NCI-H187 (cell line): ENCODE measurements at places on chromosomes 13 and 19.

DNA sequence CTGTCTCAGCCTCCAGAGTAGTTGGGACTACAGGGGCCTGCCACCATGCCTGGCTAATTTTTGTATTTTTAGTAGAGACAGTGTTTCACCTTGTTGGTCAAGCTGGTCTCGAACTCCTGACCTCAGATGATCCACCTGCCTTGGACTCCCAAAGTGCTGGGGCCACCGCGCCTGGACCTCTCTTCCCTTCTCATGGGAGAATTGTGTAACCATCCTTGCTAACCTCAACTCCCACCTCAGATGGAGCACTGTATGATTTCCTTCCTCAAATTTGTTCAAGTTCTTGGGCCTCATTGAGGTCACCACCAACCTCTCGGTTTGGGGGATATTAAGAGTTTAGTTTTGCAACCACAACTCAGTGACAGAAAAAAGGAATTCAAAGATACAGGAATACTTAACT lies 10.7 kb downstream of the LILRA5 start:
- DNase-seq, result no peak

- DNase-seq, result no peak
These were observed 17.6 kb downstream of the ZNF296 start for GRCh38 chr19:45058622-45059159.

DNA sequence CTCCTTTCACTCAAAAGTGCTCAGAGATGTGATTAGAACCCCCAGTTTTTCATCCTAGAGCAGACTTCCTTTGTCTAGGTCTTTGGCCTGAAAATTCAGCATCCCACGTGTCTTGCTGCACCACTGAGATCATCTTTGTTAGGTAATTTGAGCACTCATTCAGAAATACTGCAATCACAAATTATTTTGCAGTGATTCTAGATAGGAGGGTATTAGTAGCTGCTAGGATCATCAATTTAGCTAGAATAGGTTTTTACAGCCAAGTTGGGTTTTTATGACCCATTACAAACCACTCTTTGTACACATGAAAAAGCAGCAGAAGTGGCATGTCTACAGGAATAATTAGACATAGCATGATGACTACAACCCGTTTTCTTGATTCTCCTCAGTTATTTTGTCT lies 219.6 kb downstream of the GPC6 start:
- DNase-seq, result no peak

GRCh38 chr13:39201180-39201579 lies 162.9 kb downstream of the NHLRC3 start:
- DNase-seq, result no peak

GRCh38 chr19:21698215-21698614 lies 69.2 kb downstream of the ZNF100 start:
- DNase-seq, result no peak

DNA sequence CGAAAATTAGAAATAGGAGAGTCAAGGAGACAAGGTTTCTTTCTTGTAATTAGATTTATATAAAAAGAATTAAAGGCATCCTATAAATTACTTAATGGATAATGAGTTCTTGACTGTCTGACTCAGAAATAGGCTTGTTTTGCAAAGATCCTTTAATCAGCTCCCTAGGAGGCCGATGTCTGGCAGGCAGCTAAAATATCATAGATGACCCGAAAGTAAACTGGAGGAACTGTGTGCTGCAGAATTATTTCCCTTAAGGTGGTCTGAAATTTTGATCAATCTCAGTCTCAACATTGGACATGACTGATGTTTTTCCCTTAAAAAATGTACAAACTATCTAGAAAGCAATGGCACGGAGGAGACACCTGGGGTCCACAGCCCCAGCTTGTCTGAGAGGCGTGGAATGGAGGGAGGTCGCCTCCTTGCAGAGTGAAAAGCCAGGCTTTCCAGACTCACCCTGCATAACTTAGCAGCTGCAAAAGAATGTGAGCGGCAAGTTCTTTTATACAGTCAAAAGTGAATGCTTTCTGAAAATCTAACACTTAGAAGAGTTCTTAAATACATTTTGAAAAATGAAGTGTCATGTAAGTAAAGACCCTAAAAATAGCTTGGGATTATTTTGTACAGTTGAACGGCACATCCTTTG lies 44.8 kb downstream of the MBNL2 start:
- no peak for DNase-seq

DNA sequence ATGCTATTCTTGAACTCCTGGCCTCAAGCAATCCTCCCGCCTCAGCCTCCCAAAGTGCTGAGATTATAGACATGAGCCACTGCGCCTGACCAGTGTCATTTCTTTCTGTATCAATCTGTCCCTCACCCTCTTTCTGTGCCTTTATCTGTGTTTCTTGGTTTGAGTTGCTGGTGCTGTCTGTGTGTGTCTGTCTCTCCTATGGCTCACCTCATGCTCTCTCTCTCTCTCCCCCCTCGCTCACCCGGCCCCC lies 9.9 kb downstream of the IRF2BP1 start:
- DNase-seq, result no peak

DNA sequence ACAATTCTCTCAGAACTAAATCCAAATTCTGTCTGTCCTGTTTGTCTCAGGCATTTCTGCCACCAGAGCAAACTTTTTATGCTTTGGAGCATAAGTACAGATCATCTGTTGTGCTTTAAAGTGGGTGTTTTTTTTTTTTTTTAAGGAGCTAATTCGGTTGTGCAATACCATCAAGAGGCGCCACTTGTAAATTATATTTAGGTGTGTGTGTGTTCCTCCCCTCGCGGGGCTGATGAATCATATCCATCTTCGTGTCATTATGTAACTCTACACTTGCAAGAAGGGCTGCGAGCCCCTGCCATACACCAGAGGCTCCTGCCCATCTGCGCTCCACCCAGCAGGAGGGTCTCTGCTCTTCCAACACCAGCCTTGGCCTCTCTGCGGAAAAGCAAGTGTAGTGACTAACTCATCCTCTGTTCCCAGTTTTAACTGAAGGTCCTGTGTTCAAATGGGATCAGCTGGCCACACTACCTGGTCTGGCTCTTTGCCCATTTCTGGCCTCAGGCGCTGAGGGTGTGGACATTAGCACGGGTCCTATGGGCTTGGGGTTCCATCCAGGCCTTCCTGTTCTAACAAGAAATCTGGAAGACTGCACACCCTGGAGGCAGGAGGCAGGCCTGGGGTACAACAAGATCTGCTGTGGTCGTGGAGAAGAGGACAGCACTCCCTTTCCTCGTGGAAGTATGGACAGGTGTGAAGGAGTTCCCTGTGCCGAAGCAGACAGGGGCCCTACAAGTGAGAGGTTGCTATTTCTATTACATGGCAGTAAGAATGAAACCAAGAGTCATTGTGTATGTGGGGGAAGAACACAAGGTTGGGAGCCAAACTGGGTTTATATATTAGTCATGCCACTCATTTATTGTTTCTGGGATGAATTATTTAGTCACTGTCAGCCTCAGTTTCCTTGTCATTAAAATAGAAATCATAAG lies 96.1 kb upstream of the MBNL2 start:
- peak; percentile 41 for DNase-seq

DNA sequence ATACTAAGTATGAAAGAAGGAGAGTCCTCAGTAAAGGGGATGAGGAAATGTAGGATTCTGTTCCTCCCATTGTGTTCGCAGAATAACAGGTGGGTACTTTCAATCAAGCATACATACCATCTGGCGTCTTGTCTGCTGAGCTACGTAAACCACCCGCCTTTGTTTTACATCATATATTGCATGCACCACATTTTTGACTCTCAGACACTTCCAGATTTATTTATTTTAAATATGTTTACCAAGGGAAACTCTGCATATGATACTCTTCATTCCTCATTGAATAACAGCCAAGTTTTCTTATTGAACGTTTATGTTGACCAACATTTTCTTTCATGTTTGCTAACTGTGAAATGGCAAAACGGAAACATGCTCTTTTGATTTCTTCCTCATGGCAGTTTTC lies 174.1 kb downstream of the FGF14 start:
- DNase-seq, result no peak

DNA sequence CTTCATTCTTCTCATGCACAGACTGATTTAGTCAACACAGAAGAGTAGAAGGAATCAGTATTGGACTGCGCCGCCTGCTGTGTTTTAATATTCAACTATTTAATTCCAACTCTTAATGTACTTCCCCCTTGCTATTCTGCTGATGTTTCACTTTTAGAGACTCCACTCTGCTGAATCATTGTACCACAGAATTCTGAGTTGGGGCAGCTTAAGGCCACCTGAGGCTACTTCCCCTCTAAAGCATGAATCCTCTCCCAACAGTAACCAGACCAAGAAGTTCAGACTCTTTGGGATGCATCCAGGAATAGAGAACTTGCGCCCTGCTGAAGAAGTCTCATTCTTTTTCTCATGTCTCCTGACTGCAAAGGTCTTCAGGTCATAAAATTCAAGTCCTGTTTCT lies 708.8 kb downstream of the UQCRFS1 start:
- no peak for DNase-seq

DNA sequence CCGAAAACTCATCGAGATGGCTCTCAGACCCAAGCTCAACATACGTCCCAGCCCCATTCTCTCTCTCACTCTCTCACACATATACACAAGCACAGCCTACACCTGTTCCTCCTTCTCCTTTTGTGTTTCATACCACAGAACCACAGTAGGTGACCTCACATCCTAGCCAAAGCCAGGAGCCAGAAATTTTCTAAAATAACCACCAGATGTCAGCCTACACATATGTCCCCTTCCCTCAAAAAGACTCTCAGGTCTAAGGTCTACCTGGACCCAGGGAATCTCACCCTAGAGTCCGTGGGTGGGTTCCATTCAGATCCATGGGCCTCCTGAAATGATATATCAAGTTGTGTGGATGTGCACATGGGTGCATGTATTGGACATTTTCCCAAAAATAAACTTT lies 104.2 kb upstream of the IPO5 start:
- DNase-seq, result no peak

DNA sequence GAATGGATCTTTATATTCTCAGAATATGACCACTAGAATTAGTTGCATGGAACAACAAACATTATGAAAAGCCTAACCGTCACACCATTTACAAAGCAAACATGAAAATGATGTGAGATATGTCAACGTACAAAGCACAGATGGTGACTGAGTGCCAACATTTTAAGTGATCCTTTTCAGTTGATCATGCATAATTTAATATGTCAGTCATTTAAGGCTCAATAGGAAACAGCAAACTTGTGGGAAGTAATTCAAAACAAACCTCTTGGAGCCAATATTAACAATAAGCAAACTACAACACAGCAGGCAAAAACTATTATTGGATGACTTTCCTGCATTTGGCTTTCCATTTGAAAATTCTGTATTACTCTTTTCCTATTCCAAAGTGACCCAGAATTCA lies 277.6 kb downstream of the SLITRK6 start:
- no peak for DNase-seq

- DNase-seq, result no peak
These were observed 13.4 kb downstream of the MBD3L2B start for GRCh38 chr19:7007859-7008258.

DNA sequence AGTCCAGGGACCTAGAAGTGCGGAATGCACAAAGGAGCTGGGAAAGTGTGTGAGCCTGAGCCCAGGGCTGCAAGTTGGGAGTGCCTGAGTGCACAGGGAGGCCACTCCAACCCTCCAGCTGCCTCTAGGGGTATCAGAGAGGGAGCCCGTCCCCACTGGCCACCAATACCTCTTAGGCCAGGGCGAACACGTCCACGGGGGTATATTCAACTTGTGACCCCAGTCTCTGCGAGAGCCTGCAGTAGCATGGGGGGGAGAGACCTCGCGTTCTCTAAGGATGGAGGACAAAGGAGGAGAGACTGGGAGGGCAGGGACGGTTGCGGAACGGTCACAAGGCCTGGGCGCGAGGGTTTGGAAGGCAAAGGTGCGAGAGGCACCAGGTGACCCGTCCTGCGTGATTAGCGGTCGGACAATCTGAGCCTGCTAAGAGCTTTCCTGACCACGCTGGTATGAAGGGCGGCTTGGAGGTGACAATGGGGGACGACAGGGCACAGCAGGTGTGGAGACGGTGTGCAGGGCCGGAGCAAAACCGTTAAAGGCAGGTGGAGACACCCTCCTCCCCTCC lies 676 bp downstream of the CD320 start:
- DNase-seq, result no peak

DNA sequence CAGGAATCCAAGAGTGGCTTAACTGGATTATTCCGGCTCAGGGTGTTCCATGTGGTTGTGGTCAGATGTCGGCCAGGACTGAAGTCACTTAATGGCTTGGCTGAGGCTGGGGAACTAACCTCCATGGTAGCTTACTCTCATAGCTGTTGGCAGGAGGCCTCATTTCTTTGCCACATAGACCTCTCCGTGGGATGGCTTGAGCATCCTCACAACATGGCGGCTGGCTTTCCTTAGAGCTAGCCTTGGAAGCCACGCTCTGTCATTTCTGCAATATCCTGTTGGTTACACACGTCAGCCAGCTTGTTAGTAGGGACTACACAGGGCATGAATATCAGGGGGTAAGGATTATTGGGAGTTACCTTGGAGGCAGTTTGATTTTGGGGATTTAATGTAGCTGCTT lies 5.1 kb downstream of the CRX start:
- no peak for DNase-seq

GRCh38 chr19:38093587-38093986 lies 130.4 kb downstream of the DPF1 start:
- no peak for DNase-seq

- DNase-seq, result no peak
These were observed 4.7 kb downstream of the RASA3 start for GRCh38 chr13:114127473-114128347.

- no peak for DNase-seq
These were observed 89.7 kb downstream of the HSPH1 start for GRCh38 chr13:31072041-31072440.

- no peak for DNase-seq
These were observed 85.9 kb upstream of the VSTM2B start for GRCh38 chr19:29439688-29440550.

DNA sequence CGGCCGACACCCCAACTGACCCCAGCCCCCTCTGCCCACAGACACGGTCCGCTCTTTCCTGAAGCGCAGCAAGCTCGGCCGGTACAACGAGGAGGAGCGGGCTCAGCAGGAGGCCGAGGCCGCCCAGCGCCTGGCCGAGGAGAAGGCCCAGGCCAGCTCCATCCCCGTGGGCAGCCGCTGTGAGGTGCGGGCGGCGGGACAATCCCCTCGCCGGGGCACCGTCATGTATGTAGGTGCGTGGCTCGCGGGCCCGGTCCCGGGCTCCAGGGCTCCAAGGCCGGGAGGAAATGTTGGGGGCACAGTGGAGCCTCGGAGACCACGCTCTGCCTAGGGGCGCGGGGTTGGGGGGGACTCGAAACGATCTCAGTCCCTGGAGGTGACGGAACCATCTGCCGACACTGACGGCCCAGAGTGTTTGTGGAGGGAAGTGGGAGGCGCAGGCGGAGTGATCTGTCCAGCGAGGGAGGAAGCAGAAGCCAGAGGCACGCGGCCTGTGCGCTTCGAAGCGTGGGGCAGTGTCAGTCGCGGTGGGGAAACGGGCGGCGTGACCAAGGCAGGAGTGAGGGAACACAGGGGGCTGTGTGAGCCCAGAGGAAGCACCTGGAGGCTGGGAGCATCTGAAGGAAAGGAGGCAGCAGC lies 6.3 kb downstream of the TBCB start:
- DNase-seq, result no peak

- DNase-seq, result no peak
These were observed 22.5 kb downstream of the CAB39L start for GRCh38 chr13:49421391-49421790.
